ENCODE measurements at places on chromosomes 1 and 21.

- no peak for DNase-seq
Measured at GRCh38 chr1:156877433-156878170, 15.9 kb upstream of the PEAR1 start.

DNA sequence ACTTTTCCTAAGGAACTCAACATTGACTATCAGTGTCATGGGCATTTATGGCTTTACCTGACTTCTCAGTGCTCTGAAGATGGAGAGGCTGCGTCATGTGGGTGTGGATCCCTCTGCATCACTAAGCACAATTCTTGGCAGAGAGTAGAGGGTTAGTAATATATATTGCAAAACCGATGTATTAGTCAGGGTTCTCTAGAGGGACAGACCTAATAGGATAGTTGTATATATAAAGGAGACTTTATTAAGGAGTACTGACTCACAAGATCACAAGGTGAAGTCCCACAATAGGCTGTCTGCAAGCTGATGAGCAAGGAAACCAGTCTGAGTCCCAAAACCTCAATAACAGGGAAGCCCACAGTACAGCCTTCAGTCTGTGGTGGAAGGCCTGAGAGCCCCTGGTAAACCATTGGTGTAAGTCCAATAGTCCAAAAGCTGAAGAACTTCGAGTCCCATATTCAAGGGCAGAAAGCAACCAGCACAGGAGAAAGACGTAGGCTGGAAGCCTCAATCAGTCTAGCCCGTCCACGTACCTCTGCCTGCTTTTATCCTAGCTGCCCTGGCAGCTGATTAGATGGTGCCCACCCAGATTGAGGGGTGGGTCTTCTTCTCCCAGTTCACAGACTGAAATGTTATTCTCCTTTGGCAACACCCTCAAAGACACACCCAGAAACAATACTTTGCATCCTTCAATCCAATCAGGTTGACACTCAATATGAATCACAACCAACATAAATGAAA is 159.7 kb upstream of the NRIP1 start:
- no peak for DNase-seq

- no peak for DNase-seq
Measured at GRCh38 chr21:40146216-40146837, 279.1 kb downstream of the PCP4 start.

DNA sequence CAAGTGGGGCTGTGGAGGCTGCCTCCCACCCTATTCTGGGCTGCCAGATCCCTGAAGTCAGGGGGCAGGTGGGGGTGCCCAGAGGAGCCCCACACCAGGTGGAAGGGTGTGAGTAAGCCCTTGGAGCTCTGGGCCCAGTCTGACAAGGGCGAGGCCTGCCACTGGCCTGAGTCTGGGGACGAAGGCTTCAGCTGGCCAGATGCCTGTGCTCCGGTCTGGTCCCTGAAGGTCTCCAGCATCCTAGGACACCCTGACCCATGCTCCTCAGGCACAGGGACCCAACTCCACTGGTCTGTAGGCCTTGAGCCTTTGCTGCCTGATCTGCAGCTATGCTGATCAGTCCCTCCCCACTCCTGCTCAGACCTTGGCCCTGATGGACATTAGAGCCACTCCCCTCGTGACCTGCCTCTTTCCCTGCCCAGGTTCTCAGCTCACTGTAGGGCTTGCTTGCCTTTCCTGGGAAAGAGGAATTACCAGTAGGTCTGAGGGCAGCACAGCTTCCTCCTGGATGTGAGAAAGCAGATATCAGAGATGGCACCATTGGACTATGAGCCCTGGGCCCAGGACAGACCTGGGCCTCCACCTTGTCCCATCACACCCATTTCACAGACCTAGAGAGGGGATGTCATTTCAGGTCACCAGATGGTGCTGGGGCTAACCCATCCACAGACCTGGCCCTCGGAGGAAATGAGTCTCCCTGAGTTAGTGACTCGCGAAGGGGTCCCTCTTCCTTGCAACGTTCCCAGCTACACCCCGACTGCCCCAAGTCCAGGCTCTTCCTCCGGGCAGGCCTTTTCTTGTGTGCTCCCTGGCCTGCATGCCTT is 32.8 kb upstream of the CSF3R start:
- no peak for DNase-seq

DNA sequence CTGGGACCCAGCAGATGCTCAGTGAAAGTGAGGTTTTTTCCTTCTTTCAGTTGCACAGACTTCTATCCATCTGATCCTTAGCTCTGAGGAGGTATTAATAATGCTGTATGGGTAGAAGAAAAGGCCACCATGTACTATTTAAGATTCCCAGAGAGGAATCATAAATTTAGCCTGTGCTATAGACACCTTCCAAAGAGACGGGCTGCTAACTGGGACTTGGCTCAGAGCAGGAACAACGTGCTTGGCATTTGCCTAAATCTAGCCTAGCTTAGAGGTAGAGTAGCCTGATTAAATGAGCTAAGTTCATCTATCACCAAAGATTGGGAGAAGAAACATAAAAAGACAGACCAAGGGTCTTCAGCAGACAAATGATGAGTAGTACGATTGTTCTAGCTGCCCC is 176.9 kb upstream of the BEND5 start:
- no peak for DNase-seq

DNA sequence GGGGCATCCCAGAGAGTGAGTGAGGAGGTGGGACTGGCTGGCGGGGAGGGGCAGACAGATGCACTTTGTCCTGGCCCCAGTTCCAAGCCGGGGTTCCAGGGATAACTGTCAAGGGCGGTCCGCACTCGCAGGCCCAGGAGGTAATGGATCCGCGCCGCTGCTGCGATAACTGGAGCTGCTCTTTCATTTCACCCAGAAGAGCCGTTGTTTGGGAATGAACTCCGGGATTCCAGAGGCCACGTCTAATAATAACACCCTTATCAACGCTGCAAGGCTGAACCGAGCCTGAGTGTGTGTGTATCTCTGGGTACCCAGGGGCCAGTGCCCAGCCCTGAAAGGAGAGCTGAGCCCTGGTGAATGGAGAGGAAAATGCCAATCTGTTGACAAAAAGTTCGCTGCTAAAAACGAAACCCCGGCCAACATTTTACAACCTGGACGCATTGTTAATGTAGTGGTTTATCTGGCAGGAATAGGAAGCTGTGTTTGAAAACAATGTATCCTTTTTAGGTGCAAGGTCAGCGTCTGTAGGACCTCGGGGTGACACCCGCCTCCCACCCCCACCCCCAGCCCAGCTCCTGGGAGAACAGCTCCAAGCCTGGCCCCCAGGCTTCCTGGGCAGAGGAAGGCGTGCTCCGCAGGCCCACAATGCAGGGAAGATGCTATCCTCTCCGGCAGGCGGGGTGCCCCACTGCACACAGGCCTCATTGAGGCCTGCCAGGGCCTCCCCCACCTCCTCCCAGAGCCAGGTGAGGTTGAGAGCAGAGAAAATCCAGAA is 119.7 kb downstream of the PROX1 start:
- DNase-seq: peak; percentile 41

DNA sequence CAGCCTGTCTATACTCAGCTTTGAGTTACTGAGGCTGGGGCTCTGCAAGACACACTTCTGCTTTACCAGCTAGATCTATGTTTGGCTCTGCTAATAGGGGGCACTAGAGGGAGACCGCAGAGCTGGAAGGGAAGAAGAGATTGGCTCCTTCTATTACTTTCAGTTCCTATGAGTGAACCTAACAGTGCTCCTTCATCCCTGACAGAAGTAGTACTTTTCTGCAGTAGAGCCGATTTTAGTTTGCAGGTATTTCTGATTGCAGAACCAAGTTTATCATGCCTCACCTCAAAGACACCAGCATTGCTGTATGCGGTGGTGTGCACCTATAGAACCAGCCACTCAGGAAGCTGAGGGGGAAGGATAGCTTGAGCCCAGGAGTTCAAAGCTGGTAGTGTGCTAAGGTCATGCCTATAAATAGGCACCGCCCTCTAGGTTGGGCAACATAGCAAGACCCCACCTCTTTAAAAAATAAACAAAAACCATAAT is 5.7 kb upstream of the ZDHHC18 start:
- DNase-seq: peak; percentile 49
